Frontal cortex (tissue), 4 donors: ENCODE measurements at places on chromosomes 12 and 14.

DNA sequence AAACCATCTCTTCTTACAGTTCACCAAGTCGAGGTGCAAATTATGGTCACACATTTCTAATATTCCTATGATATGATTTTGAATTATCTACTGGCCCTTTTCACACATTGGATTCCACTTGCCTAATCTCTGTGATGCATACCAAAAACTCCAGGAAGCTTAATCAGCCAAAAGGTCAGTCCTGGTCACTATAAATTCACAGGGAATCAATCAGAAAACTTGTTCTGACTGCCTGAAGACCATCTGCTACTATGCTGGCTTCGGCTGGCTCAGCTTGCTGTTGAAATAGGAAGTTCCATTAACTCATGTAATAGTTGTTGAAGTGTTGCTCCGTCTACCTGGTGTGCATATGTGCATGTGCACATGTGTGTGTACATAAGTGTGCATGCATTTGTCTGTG, 142.8 kb upstream of the FLRT2 start:
- DNase-seq = no peak

DNA sequence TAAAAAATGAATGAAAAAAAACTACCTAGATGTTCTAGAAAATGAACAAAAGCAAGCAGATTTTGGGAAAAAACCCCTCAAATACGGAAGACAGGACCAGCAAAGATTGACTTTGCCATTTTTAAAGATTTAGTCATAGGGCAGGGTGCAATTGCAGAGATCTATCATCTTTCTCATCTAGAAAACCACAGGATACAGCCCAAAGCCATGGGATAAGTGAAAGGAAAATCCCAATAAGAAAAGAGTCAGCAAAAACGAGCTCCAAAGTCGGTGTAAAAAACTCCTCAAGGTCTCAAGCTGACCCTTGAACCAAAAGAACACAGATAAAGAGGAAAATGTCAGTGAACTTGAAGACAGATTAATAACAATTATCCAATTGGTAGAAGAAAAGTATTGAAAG, 28.0 kb downstream of the CEP290 start:
- DNase-seq = no peak

DNA sequence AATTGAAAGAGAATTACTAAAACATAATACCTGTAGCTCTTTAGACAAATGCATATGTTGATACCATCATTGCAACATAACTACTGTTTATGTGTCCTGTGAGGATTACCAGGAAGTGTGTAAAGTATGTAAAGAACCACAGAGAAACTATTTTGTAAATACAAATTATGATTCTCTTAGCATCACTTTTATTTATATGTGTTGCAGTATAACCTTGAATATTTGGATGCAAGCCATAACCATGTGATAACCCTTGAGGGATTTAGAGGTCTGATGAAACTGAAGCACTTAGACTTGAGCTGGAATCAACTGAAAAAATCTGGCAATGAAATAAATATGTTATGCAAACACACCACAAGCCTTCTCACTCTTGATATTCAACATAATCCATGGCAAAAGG, 77.5 kb downstream of the LRRC9 start:
- no peak for DNase-seq

DNA sequence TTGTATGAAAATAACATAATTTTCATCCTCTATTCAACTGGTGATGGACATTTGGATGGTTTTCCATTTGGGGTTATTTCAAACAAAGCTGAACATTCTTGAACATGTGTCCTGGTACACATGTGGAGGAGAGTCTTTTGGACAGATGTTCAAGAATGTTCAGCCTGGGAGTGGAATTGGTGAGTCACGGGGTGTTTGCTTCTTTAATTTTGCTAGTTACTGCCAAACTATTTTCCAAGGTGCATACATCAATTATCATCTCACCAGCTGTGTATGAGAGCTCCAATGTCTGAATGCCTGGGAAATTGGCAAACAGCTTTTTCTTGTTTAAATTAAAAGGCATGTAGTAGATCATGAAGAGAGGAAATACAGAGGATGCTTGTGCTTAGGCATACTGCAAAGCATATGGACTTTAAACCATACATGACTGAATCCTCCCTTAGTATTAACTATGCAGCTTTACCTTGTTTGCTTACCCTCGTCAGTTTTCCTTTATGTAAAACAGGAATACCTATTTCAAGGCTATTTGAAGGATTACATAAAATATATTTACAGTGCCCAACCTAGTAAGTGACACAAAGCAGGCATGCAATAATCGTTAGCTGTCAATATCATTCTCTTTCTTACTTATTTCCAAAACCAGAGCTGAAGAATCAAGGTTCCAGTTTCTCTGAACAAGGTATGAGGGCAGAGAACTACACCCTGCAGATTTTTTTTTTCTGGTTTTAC, 152.1 kb downstream of the ITPR2 start:
- no peak for DNase-seq

DNA sequence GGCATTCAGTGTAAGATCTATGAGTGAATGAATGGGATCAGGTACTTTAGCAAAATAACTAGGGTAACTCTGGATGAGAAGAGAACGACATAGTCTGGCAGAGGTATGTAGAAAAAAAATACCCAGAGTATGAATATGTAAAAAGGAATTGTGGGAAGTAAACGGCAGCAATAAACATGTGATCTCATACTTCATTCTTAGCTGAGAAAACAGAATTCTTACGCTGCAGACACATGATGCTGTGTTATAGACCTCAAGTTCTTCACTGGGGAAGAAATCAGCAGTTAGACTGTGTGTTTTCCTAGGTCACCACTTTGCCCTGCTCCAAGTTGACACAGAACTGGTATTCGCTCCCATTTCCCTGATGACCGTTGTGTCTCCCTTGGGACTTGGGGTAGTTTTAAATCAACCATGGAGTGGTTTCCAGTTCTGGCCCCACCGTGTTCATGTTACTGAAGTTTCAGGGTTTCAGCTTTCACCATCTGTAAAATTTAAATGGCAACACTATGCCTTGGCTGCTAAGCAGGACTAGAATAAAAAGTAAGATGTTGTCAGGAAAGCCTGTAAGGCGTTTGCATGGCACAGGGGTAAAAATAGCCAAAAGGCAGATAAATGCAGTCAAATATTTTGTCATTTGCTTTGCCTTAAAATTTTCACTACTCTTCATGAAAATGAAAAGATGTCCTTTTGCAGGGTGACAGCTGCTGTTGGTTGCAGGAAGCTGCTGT, 223.7 kb downstream of the PELI2 start:
- DNase-seq = no peak

GRCh38 chr12:19744705-19745218, 305.5 kb downstream of the AEBP2 start:
- DNase-seq = no peak

DNA sequence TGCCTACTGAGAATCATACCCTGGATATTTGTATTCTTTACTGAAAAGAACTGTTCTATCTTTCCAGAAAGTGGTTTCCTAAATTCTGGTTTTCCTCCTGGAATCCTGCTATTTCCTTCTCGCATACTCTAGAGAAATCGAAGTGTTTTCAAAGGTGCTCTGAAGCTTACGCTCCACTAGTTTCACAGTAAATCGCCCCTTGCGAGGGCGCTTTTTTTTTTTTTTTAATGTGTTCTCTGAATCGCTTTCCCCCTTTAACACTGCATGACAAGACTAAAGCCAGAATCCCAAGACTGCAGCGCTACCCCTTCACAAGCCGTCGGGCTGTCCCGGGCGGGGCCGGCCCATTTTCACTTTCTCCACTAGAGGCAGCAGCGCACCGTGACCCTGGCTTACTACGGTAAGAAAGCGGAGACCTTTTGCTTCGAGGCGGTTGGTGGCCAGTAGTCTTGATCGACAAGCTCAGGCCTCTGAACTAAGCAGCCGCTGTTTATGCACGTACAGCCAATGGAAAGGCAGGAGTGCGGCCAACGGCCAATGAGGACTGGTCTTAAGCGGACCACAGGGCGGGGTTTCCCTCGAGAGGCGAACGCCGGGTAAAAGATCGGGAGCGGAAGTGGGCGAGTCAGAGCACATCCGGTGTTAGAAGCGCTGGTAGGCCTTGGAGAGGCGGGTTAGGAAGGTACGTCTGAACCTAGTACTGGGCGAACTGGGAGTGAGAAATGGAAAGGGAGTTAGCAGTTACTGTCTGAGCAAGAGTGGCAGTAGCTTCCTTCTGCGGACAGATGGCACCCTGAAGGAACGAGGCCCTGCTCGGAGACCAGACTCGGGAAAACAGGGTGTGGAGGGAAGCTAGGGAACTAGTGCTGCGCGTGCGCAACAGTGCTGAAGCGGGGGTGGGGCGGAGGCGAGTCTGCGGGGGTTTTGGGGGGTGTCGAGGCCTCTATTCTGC, at the start of gene TMBIM6:
Gene TMBIM6, plus strand, starts transcription at position 628 of the 952 bp plus-strand sequence. CDS start 10,937 bp downstream, outside the sequence.
- DNase-seq = peak; percentile 82

- no peak for DNase-seq
These were observed 72.7 kb downstream of the NOVA1 start for GRCh38 chr14:26525085-26525484.

- no peak for DNase-seq
These were observed 393.0 kb downstream of the FSCB start for GRCh38 chr14:44113769-44114730.

GRCh38 chr12:546920-547845, 87.4 kb downstream of the B4GALNT3 start:
- peak; percentile 84 for DNase-seq

DNA sequence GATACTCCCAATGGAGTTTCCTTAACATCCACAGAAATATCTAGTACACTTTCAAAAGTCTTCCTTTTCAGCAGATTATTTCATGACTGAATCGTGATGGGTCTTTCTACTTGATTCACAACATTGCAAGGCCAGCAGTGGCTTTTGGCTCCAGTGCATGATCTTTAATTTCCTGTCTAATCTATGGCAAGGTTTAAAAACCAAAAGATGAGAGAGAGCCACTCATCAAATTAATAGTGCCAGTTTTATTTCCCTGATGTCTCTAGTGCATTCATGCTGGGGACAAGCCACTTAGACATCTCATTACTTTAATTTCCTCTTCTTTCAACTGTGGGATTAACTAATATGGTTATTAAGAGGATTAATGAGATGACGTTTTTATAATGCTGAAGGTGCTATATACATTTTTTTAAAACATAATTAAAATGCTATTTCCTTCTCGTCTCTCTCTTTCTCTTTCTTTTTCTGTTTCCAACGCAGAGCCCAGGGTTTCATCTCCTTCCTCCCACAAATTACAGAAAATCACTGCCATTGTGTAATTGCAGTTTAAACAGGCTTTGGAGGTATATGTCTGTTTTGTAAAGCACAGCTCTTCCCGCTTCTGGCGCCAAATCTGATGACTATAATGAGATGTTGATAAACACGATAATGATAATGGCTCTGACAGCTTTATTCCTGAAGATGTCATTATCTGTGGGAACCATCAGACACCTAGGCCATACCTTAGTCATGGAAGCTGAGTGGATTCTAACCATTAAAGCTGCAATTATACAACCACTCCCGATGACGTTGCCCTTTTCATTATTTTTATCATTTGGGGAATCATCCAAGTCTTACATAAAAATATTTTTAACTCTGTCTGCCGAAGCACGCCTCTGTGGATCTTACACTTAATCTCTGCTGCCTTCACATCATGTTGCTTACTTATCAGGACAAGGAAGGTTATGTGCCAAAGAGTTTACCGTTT, 103.1 kb upstream of the PPM1H start:
- no peak for DNase-seq

DNA sequence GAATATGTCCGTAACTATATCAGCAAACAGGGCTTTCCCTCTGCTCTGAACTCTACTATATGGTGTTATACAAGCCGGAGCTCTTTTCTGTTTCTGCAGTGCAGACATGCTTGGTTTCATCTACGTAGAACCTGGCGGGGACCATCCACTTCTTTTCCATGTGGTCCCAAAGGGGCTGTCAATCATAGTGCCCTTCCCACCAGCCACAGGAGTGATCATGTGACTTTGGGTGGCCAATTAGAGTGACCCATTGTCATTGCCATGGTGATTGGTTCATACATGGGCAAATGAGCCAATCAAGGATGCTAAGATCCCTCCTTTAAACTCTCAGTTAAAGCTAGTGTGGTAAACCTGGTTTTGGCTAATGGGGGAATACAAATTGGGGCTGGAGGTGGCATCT, 281.3 kb downstream of the TMEM132D start:
- DNase-seq = no peak

GRCh38 chr12:108311605-108312004, 27.5 kb downstream of the CMKLR1 start:
- no peak for DNase-seq

- DNase-seq = no peak
These were observed 132.4 kb downstream of the ANO6 start for GRCh38 chr12:45348311-45348710.

GRCh38 chr12:69694123-69694522, 5.0 kb downstream of the BEST3 start:
- DNase-seq = no peak

DNA sequence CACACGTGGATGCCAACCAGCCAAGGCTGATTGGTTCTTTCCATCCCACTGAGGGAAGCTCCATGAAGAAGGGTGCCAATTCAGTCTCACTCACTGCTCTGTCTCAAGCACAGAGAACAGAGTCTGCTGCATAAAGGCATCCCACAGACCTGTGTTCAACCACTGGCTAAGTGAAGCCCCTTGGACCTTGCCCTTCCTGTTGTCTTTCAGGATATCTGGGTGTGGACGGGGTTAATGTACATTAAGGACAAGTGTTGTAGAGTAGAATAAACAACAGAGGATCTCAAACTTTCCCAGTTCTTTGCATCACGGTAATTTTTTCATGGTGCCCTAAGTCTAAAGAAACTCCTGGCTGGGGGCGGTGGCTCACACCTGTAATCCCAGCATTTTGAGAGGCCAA, 33.1 kb upstream of the GPATCH2L start:
- DNase-seq = no peak

DNA sequence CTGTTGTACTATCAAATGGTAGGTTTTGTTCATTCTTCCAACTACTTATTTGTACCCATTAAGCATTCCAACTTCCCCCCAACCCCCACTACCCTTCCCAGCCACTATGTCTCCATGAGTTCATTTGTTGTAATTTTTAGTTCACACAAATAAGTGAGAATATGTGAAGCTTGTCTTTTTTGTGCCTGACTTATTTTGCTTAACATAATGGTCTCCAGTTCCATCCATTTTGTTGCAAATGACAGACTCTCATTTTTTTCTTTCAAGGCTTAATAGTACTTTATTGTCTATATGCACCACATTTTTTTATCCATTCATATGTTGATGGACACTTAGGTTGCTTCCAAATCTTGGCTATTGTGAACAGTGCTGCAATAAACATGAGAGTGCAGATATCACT, 86.2 kb downstream of the ALG10B start:
- DNase-seq = no peak

- DNase-seq = no peak
These were observed 35.5 kb downstream of the CCDC92 start for GRCh38 chr12:123936956-123937706.

- DNase-seq = peak; percentile 41
These were observed at the start of gene KDM2B for GRCh38 chr12:121580959-121581685. Gene KDM2B (minus strand): TSS chr12:121581023. CDS start chr12:121580911, 112 bp downstream.

- DNase-seq = no peak
These were observed 1.9 kb downstream of the NT5DC3 start for GRCh38 chr12:103839103-103839502.

- DNase-seq = no peak
These were observed 9.3 kb downstream of the ZNF410 start for GRCh38 chr14:73895939-73896338.

DNA sequence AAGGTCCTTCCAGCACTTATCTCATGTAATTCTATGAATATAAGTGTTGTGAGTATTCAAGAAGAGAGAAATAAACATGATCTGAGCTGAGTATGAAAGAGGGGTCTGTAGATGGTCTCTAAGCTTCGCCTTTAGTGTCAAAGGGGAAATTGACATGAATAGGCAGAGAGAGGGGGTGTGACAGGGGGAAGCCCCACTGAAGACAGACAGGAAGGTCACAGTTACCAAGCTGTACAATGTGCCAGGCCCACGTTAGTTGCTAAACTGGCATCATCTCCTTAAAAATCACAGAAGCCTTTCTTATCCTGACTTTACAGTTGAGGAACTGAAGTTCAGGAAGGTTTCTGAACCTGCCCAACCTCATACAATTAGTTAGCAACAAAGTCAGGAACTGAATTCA, 7.6 kb downstream of the ARHGEF40 start:
- no peak for DNase-seq
